Activated B cell treated with CpG ODN at 0.5 μM for 24 hours (primary cell): ENCODE measurements at places on chromosomes 4 and X. TPM values are rescaled to one million over a fixed set of nuclear protein-coding genes. Genes with fewer than 3 reads are reported as not detected.

GRCh38 chr4:182562350-182562749, 319.1 kb downstream of the TENM3 start:
- no peaks in the 10 kb centered on the region for H3K36me3 ChIP-seq
- H3K27ac ChIP-seq, result no peak overlapping the region
- H3K4me1 ChIP-seq, result no peaks in the 10 kb centered on the region

- H3K27me3 ChIP-seq, result no peaks in the 10 kb centered on the region
- H3K4me1 ChIP-seq, result peaks cover 42% of the 10 kb centered on the region
- no peak overlapping the region for H3K27ac ChIP-seq
- no peak for DNase-seq
These were observed 51.1 kb downstream of the MCUB start for GRCh38 chr4:109611045-109611646.

DNA sequence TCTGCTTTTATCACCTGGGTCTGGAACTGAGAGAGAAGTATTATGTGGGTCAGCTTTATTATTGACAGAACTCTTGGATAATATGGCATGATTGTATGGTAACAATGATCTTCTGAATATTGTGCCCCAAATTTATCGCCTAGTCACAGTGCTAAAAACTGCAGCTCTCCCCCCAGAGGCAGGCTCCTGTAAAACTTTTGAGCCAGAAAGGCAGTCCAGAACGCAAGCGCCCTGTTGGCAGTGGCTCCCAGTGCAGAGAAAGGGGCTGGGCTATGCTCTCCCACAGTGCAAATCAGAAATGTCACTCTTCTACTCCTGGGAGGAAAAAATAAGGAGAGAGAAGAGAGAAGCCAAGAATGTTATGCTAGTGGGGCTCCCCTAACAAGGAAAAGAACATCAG, 50.5 kb downstream of the HELT start:
- no peaks in the 10 kb centered on the region for H3K4me1 ChIP-seq
- H3K27ac ChIP-seq, result no peak overlapping the region
- H3K27me3 ChIP-seq, result peaks cover 12% of the 10 kb centered on the region

DNA sequence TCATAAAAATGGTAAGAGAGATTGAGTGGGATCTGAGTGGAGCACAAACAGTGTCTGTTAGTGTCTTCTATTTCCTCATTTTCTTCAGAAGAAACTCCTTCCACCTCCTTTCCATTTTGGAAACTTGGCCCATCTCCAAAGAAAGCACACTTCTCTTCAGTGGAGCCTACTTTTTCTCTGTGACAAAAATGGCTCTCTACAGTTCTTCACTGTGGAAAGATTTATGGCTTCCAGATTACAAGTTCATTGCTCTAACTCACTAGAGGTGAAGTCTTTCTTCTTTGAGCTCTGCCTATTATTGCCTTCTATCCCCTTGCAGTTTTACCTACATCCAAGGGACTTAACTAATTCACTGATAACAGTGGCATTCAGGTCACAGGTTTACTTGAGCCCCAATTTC, 325.8 kb downstream of the ANTXR2 start:
- H3K27ac ChIP-seq, result no peak overlapping the region
- DNase-seq, result no peak
- H3K36me3 ChIP-seq, result no peaks in the 10 kb centered on the region
- H3K27me3 ChIP-seq, result no peaks in the 10 kb centered on the region

- H3K27ac ChIP-seq, result no peak overlapping the region
- no peak overlapping the region for H3K4me3 ChIP-seq
- no peaks in the 10 kb centered on the region for H3K4me1 ChIP-seq
- no peaks in the 10 kb centered on the region for H3K36me3 ChIP-seq
These were observed 407.8 kb downstream of the NKX6-1 start for GRCh38 chr4:84091266-84091665.

GRCh38 chrX:148310426-148311165, 189.8 kb upstream of the AFF2 start:
- no peaks in the 10 kb centered on the region for H3K27me3 ChIP-seq
- peaks cover 8% of the 10 kb centered on the region for H3K4me1 ChIP-seq
- no peak overlapping the region for H3K4me3 ChIP-seq

Gene SFRP2
- total RNA-seq, result not detected in 2 replicates

Gene TKTL2
- 0.11 and 0.17 TPM in 2 replicates for total RNA-seq

GRCh38 chrX:101347859-101348451, 587 bp downstream of the TIMM8A start:
- H3K36me3 ChIP-seq, result peaks cover 42% of the 10 kb centered on the region
- no peak for DNase-seq
- peak overlapping the region; percentile 89 for H3K27ac ChIP-seq
- H3K4me1 ChIP-seq, result peaks cover 13% of the 10 kb centered on the region
- no peaks in the 10 kb centered on the region for H3K27me3 ChIP-seq

Gene EPHA5
- not detected in 2 replicates for total RNA-seq

GRCh38 chr4:36255577-36255976, 11.3 kb upstream of the ARAP2 start:
- no peak for DNase-seq
- H3K27ac ChIP-seq, result peak overlapping the region; percentile 95
- H3K27me3 ChIP-seq, result no peaks in the 10 kb centered on the region
- H3K36me3 ChIP-seq, result no peaks in the 10 kb centered on the region
- H3K4me3 ChIP-seq, result peak overlapping the region; percentile 81

Gene USP17L26
- total RNA-seq, result not detected in 2 replicates

DNA sequence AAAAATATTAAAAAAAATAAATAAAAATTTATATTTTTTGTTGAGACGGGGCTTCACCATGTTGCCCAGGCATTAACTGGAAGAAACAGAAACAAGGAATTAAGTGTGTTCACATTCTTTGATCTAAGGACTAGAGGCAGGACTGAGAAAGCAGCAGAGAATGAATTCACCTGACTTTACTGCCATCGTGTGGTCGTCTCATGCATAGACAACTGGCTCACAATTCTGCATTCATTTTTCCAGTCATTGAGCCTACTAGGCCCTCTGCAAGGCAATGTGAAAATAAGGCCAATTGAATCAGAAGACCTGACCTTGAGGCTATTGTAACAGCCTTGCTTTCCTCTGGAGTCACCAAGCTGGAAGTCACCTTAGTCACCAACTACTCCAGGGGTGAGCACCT, 37.4 kb downstream of the LHFPL1 start:
- H3K4me1 ChIP-seq, result no peaks in the 10 kb centered on the region
- no peaks in the 10 kb centered on the region for H3K36me3 ChIP-seq
- H3K27me3 ChIP-seq, result peaks cover 2% of the 10 kb centered on the region

Gene DSPP
- not detected in 2 replicates for total RNA-seq
